ENCODE measurements at places on chromosomes 2 and 18. TPM values are rescaled to one million over a fixed set of nuclear protein-coding genes. Genes with fewer than 3 reads are reported as not detected.

NT5DC4 gene
- total RNA-seq, result not detected

DNA sequence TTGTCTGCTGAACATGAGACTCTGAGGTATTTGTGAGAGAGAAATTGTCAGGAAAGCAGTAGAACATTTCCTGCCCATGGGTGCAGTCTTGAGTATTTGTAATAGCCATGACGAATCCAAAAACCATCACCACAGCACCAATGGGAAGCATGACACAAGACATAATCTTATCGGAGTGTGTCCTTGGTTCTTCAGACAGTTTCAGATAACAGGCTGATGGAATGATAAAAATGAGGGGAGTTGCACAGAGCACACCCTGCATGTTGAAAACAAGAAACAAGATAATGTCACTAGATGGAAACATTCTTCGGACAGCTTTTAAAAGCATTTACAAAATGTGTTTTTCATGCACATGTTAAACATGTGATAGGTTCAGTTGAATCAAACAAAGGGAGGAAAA lies 56.9 kb downstream of the SLC38A11 start:
- DNase-seq, result no peak

DNA sequence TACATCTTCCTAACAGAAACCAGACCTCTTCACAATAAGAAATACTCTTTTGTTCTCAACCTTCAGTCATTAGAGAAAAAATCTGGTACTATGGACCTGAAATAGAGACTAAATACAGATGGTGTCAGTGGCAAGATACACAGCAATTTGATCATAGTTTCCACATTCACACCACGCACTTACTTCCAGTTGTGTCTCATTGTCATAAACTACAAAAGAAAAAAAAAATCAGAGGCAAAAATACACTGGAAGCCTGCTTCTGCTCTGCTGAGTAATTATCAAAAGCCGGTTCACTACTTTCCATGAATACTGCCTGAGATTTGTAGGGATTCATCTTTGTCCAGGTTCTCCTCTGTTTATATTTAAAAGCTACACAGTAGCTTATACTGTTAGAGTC lies 182.6 kb downstream of the PID1 start:
- no peak for DNase-seq

GRCh38 chr2:104849618-104850141 lies 4.2 kb upstream of the POU3F3 start:
- no peak for DNase-seq

ACTR2 gene
- total RNA-seq, result 449 TPM

ELMOD3 gene
- total RNA-seq, result 20.0 TPM

DNA sequence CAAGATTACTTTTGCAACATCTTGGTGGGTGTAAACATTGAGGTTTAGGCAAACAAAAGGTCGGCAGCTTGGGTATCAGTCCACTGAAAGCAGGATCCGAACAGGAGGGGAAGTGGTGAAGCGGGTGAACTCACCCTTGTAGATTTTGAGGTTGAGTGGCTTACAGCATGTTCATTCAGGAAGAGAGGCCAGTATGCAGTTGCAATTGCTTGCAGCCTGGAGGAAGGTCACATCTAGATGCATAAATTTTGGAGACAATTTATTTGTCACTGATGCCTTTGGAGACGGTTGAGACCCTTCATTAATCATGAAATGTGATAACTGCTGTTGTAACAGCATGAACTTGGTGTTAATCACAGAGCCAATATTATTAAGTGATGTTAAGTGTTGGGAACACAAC lies 131.1 kb downstream of the LTBP1 start:
- no peak for DNase-seq

DSC3 gene
- 4.1 TPM for total RNA-seq

C2orf81 gene
- 3.4 TPM for total RNA-seq

RBBP8 gene
- total RNA-seq, result 23.2 TPM

DNA sequence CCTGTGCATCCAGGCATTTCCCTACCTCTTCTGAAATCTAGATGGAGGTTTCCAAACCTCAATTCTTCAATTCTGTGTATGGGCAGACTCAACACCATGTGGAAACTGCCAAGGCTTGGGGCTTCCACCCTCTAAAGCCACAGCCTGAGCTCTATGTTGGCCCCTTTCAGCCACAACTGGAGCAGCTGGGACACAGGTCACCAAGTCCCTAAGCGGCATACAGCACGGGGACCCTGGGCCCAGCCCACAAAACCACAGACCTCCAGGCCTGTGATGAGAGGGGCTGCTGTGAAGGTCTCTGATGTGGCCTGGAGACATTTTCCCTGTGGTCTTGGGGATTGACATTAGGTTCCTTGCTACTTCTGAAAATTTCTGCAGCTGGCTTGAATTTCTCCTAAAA lies 255.4 kb downstream of the TDRD15 start:
- no peak for DNase-seq

GRCh38 chr18:46412916-46413315 lies 244.1 kb downstream of the LOXHD1 start:
- no peak for DNase-seq

GRCh38 chr2:100260712-100261620 lies 61.3 kb downstream of the LONRF2 start:
- no peak for DNase-seq

ADGRF3 gene
- 0.10 TPM for total RNA-seq

BUB1 gene
- 7.6 TPM for total RNA-seq

GRCh38 chr2:127115471-127116199 lies 8.7 kb upstream of the BIN1 start:
- no peak for DNase-seq

DNA sequence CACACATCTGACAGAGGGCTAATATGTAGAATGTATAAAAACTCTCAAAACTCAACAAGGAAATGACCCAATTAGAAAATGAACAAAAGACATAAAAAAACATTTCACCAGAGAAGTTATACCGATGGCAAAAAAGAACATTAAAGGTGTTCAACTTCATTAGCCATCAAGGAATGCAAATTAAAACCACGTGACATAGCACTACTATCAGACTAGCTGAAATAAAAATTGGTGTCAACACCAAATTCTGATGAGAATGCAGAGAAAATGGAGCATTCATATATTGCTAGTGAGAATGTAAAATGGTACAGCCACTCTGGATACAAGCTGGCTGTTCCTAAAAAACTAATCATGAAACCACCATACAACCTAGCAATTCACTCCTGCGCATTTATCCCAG lies 128.0 kb downstream of the INSIG2 start:
- DNase-seq, result no peak
